Fibroblast of skin of abdomen (primary cell): ENCODE measurements at places on chromosomes 3 and 15.

DNA sequence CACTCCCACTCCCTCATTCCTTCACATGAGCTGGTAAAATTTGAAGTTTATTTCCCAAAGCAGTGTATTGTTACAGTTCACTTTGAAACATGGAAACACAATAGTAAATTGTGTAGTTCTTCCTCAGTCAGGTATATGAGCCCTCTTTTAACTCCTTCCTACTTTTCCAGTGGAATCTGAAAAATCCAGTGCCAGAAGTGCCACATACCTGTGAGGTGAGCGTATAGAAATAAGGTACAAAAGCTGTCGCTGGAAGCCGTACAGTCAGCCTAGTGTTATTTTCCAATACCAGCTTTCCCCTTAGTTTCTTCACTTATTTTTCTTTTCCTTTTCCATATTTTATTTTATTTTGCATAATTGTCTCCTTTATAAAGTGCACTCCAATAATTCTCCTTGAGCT is 81.7 kb upstream of the CADM2 start:
- no peak for DNase-seq

GRCh38 chr15:27458345-27459084 is 487.5 kb downstream of the GABRG3 start:
- DNase-seq = no peak

DNA sequence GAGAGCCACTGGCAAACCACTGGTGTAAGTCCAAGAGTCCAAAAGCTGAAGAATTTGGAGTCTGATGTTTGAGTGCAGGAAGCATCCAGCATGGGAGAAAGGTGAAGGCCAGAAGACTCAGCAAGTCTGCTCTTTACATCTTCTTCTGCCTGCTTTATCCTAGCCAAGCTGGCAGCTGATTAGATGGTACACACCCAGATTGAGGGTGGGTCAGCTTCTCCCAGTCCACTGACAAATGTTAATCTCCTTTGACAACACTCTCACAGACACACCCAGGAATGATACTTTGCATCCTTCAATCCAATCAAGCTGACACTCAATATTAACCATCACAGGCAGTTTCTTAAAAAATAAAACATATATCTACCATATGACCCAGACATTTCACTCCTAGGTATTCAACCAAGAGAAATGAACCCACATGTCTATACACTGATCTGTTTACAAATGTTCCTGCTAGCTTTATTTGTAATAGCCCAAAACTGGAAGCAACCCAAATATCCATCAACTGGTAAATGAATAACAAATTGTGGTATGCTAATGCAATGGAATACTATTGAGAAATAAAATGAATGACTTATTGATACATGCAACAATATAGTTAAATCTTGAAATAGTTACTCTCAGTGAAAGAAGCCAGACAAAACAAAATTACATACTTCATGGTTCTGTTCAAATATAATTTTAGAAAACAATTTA is 373.8 kb downstream of the ZNF385D start:
- peak; percentile 61 for DNase-seq

GRCh38 chr15:31364301-31365031 is 37.8 kb downstream of the KLF13 start:
- no peak for DNase-seq

DNA sequence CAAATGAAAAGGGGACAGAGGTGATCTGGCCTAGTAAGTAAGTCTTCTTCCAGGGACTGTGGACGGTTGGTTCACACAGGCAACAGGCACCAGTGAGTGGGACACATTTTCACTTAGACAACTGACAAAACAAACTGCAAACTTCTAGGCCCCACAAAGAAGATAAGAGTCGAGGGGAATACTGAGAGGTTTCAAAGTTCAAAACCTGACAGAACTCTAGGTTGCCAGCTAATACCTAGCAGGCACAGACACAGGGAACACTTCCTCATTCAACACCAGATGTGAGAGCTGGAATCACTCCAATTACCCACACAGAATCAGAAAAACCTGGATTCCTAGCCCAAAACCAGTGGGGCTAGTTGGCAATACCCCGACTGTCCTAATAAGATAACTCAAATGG is 621.7 kb downstream of the ZPLD1 start:
- peak; percentile 4 for DNase-seq

GRCh38 chr3:156761007-156761406 is 65.1 kb upstream of the LEKR1 start:
- DNase-seq = no peak
